ENCODE measurements at places on chromosomes 16 and 17.

DNA sequence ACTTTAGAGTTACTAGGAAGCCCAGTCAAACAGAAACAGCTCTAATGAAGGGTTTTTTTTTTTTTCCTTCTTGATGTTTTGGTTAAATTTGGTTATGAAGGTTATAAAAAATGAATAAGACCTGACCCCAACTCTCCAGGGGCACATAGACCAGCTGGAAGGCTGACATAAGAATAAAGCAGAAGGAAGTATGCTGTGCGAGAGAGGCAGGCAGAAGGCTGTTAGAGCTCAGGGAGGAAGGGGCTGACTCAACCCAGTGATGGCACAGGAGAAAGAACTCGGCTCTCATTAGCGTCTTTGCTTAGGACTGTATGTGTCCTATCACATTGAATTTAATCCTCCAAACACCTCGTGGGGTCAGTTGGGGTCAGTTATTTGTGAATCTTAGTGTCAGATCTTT is 474.6 kb downstream of the PMP22 start:
- no peak for DNase-seq

DNA sequence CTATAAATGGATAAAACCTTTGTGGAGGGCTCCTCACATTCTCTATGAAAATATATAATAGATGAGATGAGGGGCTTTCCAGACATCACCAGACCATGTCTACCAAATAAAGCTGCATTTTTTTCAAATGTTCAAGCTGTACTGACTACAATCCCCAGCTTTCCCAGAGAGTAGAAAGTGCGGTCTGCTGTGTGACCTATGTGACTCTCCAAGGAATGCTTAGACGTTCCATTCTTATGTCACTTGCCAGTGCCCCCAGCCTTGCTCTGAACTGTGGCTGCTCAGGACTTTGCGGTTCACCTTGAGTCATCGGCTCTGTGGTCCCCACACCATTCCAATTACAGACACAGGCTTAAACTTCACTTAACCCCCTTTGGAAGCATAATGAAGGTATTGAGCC is 47.8 kb upstream of the SCNN1B start:
- DNase-seq, result no peak

- no peak for DNase-seq
Observed at GRCh38 chr17:56291226-56291805, 138.0 kb downstream of the ANKFN1 start.

DNA sequence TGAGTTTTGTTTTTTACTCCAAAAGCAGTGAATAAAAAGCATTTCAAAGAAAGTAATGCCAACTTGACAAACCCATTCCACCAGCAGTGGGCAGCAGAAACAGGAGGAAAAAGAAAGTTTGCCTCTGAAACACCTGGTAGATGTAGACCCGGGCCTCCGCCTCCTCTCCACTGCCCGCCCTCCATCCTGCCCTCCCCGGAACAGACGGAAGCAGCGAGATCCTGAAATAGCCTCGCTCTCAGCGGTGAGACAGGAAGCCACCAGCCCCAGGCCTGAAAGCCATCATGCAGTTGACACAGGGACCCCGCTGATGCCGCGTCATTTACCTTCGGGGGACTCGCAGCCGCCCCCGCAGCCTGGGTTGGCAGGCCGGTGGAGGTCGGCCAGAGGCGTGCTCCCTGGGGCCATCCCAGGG is 67.8 kb downstream of the C16orf78 start:
- DNase-seq, result peak; percentile 69

DNA sequence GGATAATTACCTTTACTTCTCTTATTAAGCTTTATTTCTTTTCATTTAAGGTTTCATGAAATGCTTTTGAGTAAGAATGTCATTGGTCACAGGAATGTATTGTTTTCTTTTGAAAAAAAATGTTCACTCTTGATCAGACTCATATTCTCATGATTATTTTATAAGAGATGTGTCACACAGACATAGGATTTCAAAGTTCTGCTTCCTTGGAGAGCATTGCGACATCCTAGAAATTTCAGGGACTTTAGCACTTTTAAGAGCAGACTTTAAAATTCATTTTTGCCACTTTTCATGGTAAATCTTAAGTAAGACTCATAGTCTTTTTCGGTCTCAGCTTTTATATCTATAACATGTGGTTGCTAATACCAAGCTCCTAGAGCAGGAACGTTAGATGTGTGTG is 314.7 kb downstream of the CDH8 start:
- no peak for DNase-seq

- no peak for DNase-seq
Observed at GRCh38 chr16:49023050-49023449, 258.6 kb downstream of the CBLN1 start.
